ENCODE measurements at places on chromosomes 5 and 9. TPM values are rescaled to one million over a fixed set of nuclear protein-coding genes. Genes with fewer than 3 reads are reported as not detected.
A peak's percentile ranks its signal among the peaks of the same experiment; 100 is the strongest.

TRPM3 gene
- total RNA-seq: not detected

CNTFR gene
- total RNA-seq: not detected

MARVELD2 gene
- 0.31 TPM for total RNA-seq

DMGDH gene
- total RNA-seq: not detected

SELENOP gene
- not detected for total RNA-seq

DBH gene
- total RNA-seq: not detected

ANKRA2 gene
- total RNA-seq: 15.6 TPM

ZNF454 gene
- total RNA-seq: not detected

MYMK gene
- not detected for total RNA-seq

PLEKHG4B gene
- not detected for total RNA-seq

SPINK7 gene
- total RNA-seq: not detected

CERCAM gene
- 1.4 TPM for total RNA-seq

CCDC183 gene
- total RNA-seq: not detected

SV2C gene
- total RNA-seq: not detected

ADGRD2 gene
- not detected for total RNA-seq

DNA sequence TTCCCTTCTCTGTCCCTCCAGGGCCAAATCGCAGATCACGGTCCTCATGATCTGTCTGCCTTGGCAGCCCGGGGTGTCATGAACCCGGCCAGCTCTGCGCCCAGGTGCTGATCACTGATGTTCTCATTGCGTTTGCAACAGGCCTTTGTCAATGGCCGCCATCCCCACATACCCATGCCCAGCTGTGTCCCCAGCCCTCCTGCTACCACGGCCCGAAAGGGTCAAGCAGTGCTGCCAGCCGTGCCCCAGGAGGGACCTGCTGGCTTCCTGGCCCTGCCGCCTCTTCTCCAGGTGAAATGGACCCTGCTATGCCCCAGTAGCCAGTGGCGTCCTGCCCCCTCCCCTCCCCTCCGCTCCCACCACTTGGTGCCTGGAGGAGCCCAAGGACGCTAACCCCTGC is 12.8 kb upstream of the VAV2 start:
- no peak for DNase-seq

DNA sequence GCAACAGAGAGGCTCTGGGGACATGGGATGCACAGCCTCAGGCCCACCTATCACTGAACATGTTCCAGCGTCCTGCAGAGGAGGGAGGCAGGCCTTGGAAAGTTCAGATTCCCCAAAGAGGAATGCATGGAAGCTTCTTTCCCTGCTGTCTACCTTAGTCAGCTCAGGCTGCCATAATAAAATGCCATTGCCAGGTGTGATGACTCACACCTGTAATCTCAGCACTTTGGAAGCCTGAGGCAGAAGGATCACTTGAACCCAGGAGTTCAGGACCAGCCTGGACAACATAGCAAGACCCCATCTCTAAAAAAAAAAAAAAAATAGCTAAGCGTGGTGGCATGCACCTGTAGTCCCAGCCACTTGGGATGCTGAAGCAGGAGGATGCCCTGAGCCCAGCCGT is 24.5 kb upstream of the TOR1B start:
- no peak for DNase-seq

DNA sequence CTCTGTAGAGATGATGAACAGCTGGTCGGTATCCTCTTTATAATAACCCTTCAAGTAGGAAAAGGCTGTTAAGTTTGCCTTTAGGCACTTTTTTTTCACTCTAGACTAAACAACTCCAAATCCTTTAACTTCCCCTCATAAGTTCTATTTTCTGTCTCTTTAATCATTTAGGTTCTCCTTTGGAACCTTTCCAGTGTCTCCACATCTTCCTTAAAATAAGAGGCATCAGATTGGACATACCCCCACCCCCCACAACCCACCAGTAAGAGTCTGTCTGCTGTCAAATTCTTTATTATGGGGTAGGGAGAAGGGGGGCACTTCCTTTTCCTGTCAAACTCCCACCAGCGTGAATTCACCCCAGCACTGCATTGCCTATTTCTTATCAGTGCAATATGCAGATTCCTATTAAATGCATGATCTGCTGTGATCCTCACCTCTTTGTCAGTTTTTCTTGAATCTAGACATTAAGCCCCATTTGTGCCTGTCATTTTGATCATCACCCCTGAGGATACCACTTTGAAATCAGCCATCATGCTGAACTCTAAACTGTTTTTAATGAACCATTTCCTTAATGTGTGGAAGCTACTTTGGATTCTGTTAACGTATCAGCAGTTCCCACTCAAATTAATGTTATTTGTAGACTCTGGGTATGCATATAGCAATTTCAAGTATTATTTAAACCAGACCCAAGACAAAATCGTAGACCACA is 212.2 kb downstream of the PDZD2 start:
- no peak for DNase-seq

- no peak for DNase-seq
Measured at GRCh38 chr9:10172476-10172875, 440.3 kb downstream of the PTPRD start.

- DNase-seq: no peak
Measured at GRCh38 chr5:73776405-73776804, 150.4 kb downstream of the ARHGEF28 start.

DNA sequence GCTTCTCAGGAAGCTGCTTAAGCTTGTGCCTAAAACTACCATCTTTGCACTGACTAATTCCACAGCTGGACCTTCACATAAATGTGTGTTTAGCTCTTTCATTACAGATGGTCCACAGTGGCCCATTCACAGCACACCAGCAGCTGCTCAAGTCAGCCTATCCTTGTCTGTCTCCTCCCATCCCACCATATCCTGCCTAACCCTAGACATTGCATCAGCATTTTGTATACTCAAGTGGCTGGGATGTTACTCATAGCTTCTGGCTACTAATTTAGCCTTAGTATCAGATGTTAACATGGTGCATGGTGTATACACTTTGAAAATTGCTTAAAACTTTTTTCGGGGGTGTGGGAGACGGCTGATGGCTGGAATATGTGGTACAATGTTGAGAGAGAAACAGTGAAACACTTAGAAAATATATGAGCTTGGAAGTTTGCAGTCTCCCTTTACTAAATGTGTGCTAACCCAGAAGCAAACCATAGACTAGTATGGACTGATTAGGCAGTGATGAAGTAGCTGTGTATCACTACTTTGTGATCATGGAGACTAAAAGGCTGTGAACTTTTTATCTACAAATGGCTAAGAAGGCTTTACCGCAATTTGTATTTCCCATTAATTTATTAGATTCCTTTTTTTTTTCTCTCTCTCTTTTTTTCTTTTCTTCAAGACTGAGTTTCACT is 83.1 kb downstream of the JMY start:
- DNase-seq: no peak

- DNase-seq: no peak
Measured at GRCh38 chr9:6543204-6543603, 102.3 kb downstream of the GLDC start.

- DNase-seq: no peak
Measured at GRCh38 chr9:35548571-35548970, 56.5 kb upstream of the TESK1 start.

DNA sequence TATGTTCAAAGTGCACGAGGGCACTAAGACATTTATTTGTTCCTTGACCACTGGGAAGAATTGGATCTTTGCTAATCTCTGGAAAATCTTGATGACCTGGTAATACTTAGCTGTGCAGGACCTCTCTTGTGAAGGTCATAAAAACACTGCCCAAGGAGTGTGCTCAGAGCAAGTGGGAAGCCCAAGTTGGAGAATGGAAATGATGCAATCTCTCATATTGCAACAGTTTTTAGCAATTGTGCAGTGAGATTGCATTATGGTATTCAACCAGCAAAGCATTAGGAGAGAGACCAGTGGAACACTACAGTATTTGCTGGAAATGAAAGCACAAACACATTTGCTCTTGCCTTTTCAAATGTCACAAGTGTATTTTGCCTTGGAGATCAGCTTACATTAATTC is 34.5 kb downstream of the TXNDC8 start:
- DNase-seq: no peak

DNA sequence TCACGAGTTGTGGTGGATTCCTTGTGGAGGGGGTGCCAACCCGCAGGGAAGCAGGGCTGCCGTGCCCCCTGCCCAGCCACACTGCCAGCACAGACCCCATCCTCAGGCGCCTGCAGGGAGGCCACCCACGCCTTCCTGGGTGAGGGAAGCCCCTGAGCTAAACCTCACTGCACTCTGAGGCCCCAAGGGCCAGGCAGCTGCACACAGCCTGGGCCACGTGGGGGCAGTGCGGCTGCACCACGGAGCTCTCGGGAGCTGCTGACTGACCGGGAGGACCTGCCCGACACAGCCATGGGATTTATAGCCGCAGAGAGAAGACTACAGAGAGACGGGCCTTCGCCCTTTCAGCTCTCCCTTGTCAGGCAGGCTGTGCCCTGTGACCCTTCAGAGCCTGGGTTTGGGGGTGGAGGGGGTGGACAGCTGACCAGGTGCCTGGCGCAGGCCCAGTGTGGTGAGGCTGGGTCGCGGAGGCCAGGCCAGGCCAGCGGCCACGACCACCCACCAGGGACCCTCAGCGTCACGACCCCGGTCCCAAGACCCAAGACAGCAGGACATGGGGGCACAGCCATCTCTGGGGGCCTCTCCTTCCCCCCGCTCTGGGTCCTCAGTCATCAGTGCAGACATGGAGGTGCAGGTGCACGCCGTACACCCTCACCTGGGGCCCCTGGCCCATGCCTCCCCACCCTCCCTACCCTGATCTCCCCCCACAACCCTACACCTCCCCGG is 4.3 kb upstream of the AHRR start:
- peak; percentile 82 for DNase-seq

GRCh38 chr5:36243653-36244052 is 1.9 kb upstream of the NADK2 start:
- no peak for DNase-seq

DNA sequence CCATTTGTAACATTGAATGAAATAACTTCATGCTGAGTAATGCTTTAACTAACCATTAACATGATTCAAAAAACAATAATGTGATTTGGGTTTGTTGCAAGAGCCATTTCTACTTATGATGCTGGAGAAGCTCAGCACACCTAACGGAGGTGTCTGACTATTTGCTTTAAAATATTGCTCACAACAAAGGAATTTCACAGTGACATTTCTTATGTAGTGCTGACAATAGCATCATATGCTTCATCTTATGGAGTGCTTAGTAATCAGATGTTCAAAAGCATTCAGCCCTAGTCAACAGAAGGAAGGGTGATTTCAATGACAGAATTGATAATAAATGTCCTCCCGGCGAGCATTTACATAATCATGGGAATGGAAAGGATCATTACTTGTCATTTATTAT is 1003.3 kb upstream of the COX7C start:
- DNase-seq: no peak

- peak; percentile 26 for DNase-seq
Measured at GRCh38 chr9:35258660-35259474, 97.1 kb downstream of the UNC13B start.

DNA sequence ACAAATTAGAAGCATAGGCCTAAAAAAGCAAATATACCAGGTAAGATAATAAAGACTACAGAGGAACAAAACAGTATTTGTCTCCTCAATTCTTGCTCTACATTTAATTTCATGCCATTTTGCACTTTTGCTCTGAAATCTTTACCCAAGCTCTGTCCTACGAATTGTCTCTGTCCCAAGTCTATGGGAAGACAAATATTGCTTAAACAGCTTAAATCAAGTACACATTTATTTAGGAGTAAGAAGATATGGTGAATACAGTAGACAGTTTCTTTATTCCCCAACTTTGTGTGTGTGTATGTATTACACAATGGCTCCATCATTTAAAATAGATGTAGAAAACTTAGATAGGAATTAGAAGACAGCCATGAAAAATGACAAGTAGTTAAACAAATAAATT is 163.5 kb upstream of the POU5F2 start:
- no peak for DNase-seq

- DNase-seq: no peak
Measured at GRCh38 chr5:9877488-9877887, 247.3 kb upstream of the TAS2R1 start.

DNA sequence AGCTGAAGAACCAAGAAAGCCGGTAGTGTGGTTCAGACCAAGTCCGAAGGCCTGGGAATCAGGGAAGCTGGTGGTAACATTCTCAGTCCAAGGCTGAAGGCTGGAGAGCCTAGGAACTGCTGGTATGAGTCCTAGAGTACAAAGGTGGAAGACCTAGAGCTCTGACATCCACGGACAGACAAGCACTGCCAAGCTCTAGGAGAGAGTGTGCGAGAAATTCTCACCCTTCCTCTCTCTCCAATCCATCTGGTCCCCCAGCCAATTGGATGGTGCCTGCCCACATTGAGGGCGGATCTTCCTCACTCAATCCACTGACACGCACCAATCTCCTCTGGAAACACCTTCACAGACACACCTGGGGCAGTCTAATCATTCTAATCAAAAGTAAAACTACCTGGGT is 19.7 kb upstream of the ADAMTS19 start:
- DNase-seq: no peak

GRCh38 chr5:68260467-68260866 is 44.9 kb downstream of the PIK3R1 start:
- no peak for DNase-seq

DNA sequence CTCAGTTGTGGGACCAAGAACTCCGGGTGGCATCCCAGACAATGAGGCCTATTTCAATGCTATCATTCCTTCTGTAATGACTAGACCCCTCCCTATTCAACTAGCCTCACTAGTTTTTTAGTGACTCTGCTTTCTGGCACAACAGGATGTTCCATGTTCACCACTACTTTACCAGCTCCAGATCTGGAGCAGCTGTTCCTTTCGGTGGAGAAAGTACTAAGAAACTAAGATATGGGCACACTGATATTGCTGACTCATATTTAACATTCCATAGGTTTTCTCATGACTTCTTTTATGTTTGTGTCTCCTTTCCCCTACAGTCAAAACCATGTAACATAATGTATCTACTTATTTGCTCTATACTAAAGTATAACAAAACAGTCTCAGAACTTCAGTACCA is 24.1 kb downstream of the IL33 start:
- DNase-seq: no peak

GRCh38 chr9:97534961-97535594 is 33.6 kb downstream of the TMOD1 start:
- no peak for DNase-seq

- no peak for DNase-seq
Measured at GRCh38 chr5:66742083-66742895, 146.1 kb downstream of the MAST4 start.

DNA sequence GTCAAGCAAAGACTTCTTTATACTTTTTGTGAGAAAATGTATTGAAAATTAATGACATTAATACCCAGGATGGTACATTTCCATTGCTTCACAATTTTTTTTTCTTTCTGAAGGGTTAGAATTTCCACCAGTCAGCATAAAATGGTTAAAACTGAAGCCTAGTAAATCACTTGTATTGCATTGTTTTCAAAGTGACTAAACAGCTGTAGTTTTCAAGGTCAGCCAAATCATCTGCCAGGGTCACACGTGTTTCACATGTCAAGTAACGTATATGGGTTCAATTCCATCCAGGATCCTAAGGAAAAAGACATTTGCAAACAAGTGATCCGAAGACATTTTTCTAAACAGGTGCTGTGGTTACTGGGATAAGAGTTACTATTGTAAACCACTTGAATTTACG is 574.2 kb downstream of the RAB3C start:
- no peak for DNase-seq

GRCh38 chr9:133323211-133323610 is 12.8 kb downstream of the SURF6 start:
- DNase-seq: no peak

Measured in activated naive CD8-positive, alpha-beta T cell treated with anti-CD3 and anti-CD28 coated beads for 36 hours (primary cell).